ENCODE measurements at places on chromosomes 4 and X. TPM values are rescaled to one million over a fixed set of nuclear protein-coding genes. Genes with fewer than 3 reads are reported as not detected.

GRCh38 chrX:130125091-130125874 lies 15.0 kb upstream of the ELF4 start:
- DNase-seq, result no peak

- DNase-seq, result peak; percentile 76
These were observed 73.1 kb downstream of the MTHFD2L start for GRCh38 chr4:74230902-74231499.

DNA sequence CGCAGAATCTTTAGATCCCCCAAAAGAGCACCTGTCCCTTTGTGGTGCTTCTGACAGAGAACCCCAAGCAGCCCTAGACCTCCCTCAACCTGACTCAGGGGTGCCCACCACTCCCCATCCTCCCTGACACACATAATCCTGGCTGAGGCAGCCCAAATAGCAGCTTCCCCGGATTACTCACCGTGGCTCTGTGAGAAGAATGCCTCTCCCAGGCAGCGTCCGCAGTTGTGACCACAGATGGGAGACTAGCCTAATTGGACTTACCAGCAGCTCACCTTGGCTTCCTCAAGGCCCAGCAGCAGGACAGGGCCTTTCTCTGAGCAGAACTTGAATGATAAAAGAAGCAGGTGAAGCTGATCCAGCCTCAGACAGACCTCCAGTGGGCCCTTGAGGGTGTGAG lies 10.3 kb upstream of the ODAPH start:
- no peak for DNase-seq

DNA sequence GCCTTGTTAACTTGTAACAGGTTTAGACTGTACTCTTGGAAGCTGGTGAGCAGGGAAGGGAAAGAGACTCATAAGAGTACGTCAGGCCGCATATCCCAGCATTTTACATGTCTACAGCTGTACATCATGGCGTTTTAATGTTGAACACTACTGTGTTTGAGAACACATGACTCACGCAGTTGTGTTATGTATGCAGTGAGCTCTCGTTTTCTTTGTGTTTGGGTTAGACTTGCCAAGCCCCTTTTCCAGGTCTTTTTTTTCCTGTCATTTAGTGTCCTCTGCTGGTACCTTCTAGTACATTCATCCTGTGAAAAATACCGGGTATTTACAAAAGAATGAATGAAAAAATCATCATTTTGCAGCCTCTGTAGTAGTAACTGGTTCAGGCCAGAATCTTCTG lies 35.3 kb downstream of the SMS start:
- DNase-seq, result peak; percentile 72

DNA sequence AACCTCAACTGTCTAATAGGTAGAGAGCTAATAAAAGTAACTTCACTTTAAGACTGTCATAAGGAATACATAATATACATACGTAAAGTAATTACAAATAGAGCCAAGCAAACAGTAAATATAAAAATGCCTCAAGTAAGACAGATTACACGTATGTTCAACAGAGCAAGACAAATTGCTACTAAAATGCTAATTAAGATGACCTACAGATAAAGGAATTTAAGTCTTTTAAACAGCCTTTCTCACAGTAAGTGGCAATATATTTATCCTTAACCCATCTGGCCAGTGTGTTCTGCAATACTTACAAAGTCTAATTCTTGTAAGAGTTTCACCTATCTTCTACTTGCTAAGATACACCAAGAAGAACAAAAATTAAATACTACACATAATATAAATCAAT lies 12.7 kb downstream of the G3BP2 start:
- DNase-seq, result no peak

DNA sequence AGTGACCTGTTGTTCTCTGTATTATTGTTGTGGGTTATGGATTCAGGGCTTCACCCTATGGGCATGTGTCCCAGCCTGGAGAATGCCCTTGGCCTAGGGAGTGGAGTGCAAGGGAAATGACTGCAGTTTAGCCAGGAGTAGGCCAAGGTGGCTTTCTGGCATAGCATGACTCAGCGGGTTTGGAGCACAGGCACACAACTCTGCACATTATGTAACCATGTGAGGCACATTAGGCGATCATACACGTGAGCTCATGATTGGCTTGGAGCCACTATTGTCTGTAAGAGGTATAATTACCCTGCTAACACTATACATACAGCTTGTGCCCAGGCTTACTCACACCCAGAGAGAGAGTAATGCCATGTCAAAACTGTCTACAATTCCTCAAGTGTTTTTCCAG lies 35.1 kb upstream of the TACR3 start:
- peak; percentile 75 for DNase-seq

DNA sequence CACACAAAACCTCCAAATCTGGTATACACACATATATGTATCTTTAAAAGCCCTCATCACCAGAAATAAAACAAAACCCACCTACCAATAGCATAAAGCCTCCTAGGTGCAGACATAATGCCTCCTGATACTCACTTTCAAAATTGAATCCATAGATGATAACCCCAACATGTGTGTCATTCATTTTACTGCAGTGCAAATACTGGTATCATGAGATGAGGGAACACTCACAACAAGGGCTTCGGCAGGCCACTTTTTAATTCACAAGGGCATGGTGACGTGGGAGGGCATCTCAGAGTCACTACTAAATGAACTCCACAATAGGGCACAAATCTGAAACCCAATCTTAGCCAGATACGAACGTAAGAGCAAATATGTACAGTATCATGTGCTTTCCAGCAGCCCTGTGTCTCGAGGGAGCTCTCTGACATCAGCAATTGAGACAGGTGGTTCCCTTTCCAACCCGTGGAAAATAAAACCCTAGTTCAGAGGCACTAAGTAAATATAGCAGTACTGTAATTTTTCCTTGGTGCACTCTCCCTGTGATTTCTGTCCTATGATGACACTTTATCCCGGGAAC lies 14.1 kb upstream of the PPARGC1A start:
- DNase-seq, result no peak

- no peak for DNase-seq
These were observed 11.8 kb downstream of the AKAP4 start for GRCh38 chrX:50188859-50189600.

GRCh38 chr4:126603210-126603609 lies 1029.5 kb upstream of the INTU start:
- DNase-seq, result no peak

GRCh38 chr4:8703857-8704495 lies 111.4 kb downstream of the CPZ start:
- no peak for DNase-seq

DNA sequence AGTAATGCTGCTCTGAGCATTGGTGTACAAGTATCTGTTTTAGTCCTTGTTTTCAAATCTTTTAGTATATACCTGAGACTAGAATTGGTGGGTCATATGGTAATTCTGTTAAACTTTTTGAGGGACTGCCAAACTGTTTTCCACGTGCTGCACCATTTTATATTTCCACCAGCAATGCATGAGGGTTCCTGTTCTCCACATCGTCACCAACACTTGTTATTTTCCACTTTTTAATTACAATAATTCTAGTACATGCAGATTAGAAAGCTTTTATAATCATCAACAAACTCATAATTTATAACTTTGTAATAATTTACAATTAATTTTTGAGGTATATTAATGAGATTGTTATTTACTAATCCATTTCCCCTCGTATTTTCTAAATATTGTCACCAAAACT lies 79.4 kb downstream of the CEP135 start:
- no peak for DNase-seq

DNA sequence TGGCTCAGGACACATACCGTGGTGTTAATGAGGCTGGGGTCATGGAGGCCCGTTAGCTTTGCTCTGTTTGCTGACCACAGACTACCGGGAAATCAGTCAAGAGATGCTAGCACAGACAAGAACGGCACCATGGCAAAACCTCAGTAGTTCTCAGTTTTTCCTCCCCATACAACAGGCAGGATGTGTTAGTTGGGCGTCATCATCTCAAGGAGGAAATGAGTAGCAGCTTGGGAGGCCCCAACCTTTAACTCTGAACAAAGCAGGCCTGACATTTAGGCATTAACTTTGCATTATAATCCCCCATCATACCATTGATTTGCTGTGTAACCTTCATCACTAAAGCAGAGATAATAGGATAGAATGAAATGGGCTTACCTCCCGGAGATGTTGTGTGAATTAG lies 714.2 kb downstream of the RPA4 start:
- DNase-seq, result peak; percentile 57

GRCh38 chrX:24563291-24564010 lies 83.7 kb downstream of the PCYT1B start:
- no peak for DNase-seq

DNA sequence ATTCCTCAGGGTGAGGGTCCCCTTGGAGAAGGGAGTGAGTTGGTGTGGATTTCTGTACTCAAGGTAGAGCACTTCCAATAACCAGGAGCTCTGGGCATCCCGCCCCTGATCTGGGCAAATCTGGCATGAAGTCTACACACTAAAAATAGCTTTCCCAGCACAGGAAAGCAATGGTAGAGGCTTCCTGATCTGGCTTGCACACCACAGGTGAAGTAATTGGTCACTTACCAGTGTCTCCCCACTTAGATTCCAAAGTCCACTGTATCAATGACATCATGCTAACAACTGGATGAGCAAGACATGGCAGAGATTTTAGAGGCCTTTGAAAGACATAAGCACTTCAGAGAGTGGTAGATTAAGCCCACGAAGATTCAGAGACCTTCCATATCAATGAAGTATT lies 17.8 kb upstream of the IDS start:
- no peak for DNase-seq

- no peak for DNase-seq
These were observed 106.9 kb downstream of the KDR start for GRCh38 chr4:55018521-55018920.

DNA sequence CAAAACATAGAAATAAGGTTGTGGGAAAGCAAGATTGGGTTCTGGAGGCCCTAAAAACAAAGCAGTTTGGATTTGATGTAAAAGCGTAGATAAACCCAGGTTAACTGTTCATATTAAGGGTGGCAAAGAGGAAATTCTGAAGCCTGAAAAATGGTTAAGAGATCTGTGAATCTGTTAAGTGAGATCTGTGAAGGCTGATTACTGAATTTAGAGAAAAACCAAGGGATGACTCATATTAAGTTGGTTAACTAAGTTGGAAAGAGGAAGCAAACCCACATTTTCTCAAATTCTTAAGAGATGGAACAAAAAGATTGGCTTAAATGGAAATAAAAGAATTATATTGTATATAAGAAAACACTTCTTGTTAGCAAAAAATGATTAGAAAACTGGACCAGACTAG lies 22.8 kb downstream of the GPAT3 start:
- DNase-seq, result no peak

- peak; percentile 31 for DNase-seq
These were observed 1.1 kb upstream of the HELT start for GRCh38 chr4:185016946-185017758.

GRCh38 chr4:87848622-87849351 lies 16.0 kb downstream of the MEPE start:
- peak; percentile 77 for DNase-seq

GRCh38 chrX:78199851-78200250 lies 60.4 kb upstream of the TAF9B start:
- peak; percentile 42 for DNase-seq

- DNase-seq, result no peak
These were observed 114.3 kb downstream of the SH3BGRL start for GRCh38 chrX:81316163-81316562.

- DNase-seq, result no peak
These were observed 127.6 kb downstream of the AASDH start for GRCh38 chr4:56259655-56260054.

DNA sequence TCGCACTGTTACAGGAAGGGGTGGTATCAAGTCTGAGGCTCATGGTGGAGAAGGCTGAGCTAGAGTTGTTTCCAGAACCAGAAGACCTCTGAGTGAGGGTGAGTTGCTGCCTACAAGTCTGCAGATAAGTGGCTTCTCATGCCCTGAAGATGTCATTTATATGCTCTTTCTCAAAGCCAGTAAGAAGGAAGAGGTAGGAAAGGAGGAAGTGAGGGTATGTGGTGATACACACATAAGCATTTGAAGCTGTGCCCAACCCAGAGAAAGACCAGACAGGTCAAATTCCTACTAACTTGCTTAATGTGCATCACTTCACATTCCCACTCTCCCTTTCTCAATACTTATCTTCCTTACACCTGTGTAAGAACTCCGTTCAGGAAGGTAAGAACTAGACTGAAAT lies at the start of gene PPBP:
Gene PPBP (minus strand): TSS at position 130 of the 400 bp plus-strand sequence. CDS start 87 bp downstream, at position 43.
- no peak for DNase-seq

GRCh38 chr4:183400035-183400434 lies 44.4 kb upstream of the CDKN2AIP start:
- DNase-seq, result no peak

GALNTL6 gene
- not detected for total RNA-seq

SMARCA5 gene
- 113 TPM for total RNA-seq

FAM9B gene
- total RNA-seq, result not detected

SOWAHB gene
- total RNA-seq, result under 0.01 TPM

TRPC5OS gene
- not detected for total RNA-seq

ADAMTS3 gene
- total RNA-seq, result 0.68 TPM

TENM3 gene
- total RNA-seq, result 38.1 TPM

ERCC6L gene
- total RNA-seq, result 2.4 TPM

ANKRD17 gene
- 90.3 TPM for total RNA-seq

ABCB7 gene
- total RNA-seq, result 33.3 TPM
